ENCODE measurements at places on chromosomes 12 and 14. TPM values are rescaled to one million over a fixed set of nuclear protein-coding genes. Genes with fewer than 3 reads are reported as not detected.

GRCh38 chr12:45432710-45433109 is 216.8 kb downstream of the ANO6 start:
- H3K4me1 ChIP-seq, result peaks cover 18% of the 10 kb centered on the region
- H3K36me3 ChIP-seq, result peaks cover 45% of the 10 kb centered on the region
- no peak overlapping the region for H3K27ac ChIP-seq
- DNase-seq, result no peak

GRCh38 chr12:47734725-47735480 is 9.6 kb upstream of the ENDOU start:
- DNase-seq, result no peak
- H3K27ac ChIP-seq, result no peak overlapping the region
- peaks cover 7% of the 10 kb centered on the region for H3K4me1 ChIP-seq
- no peak overlapping the region for H3K4me3 ChIP-seq

CD69 gene
- 90.9 TPM for total RNA-seq

APOF gene
- not detected for total RNA-seq

RTL1 gene
- total RNA-seq, result under 0.01 TPM

DNA sequence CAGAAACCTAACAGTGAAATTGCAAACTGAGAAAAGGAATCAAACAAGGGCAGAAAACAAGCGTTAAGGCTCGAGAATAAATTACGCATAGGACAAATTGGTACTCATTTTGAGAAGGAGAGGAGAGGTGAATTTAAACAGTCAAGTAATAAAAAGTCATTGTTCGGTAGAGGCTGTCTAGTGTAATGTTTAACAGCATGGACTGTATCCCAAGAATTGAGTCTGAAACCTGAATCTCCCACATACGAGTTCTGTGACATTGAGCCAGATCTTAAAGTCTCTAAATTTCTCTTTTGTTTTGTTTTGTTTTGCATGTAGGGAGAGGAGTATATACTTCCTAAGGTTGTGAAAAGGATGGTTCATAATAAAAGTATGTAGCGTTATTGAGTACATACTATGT is 216.5 kb upstream of the BTG1 start:
- H3K27ac ChIP-seq, result no peak overlapping the region
- no peak for DNase-seq
- peaks cover 23% of the 10 kb centered on the region for H3K4me1 ChIP-seq
- H3K27me3 ChIP-seq, result no peaks in the 10 kb centered on the region
- no peak overlapping the region for H3K4me3 ChIP-seq

Data from thymus (tissue), 14 donors.